ENCODE measurements at places on chromosomes 2 and 18.

DNA sequence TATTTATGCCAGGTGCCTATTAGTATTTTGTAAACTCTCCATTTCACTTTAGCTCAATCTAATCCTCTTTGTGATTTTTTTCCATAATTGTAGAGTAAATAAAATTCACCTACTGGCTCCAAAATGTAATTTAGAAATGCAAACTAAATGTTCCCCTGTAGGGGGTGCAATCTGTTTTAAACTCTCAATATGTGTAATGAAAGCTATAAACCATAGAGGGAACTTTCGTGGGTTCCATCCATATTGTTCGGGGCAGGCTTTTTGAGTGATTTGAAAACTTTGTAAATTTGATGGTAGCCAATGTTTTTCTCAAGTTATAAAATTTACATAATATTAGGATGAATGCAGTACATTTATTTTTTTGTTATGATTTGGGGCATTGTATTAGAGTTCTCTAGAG is 49.4 kb downstream of the TSPYL6 start:
- DNase-seq: no peak

- DNase-seq: no peak
Measured at GRCh38 chr2:42492691-42493467, 903 bp downstream of the KCNG3 start.

DNA sequence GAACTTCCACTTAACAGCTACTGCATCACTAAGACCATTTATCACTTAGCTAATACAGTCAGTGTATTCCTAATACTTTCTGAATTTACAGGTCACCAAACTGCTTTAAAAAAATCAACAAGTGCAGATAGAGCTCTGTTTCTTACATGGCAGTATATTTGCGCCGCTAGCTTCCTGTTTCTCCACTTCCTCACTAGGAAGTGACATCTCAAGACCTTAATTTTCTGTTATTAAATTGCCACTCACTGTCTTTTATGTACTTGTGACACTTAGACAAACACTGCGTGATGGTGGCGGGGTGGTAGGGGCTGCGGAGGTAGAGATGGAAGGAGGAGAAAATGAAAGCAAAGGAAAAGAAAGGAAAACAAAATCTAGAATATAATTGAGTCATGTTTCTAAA is 53.7 kb upstream of the CRIM1 start:
- no peak for DNase-seq

DNA sequence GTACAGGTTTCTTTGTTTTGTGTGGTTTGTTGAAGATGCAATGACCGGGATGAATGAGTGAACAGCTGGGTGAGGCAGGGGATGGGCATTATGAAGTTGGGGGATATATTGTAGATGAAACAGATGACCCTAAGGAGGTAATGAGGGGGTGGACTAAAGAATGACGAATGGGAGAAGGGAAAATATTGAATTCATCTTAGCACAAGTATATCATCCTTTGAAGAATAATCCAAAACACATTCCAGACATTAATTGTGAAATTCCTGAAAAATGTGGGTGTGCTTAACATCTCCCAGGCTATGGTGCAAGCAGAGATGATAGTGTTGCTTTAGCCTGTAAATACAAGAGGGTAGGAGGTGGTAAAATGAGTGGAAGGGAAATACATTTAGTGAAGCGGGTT is 5.8 kb downstream of the CRIM1 start:
- no peak for DNase-seq

DNA sequence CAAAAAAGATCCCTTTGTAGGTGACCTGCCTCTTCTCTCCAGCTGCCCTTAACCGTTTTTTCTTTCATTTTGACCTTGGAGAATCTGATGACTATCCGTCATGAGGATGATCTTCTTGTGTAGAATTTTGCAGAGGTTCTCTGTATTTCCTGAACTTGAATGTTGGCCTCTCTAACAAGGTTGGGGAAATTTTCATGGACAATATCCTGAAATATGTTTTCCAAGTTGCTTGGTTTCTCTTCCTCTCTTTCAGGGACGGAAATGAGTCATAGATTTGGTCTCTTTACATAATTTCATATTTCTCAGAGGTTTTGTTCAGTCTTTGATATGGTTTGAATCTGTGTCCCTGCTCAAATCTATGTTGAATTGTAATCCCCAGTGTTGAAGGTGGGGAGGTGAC is 34.0 kb downstream of the ZC3H8 start:
- DNase-seq: no peak

DNA sequence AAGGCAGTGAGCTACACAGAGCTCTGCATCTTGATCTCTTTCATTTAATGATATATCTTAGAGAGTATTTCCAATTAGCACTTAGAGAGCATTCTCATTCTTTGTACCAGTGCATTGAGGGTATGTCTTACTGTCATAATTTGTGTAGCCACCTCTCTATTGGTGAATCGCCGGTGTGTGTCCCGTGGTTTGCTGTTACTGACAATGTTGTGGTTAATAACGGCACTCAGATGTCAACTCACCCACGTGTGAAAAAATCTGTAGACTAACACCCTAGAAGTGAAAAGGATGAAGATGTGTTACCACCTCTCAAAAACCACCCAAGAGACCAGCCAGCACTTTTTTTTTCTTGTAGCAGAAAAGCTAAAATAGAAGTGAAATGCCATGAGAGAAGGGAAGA is 37.1 kb downstream of the TEX51 start:
- no peak for DNase-seq

- no peak for DNase-seq
Measured at GRCh38 chr2:120224735-120225548, 1.7 kb upstream of the TMEM185B start.

DNA sequence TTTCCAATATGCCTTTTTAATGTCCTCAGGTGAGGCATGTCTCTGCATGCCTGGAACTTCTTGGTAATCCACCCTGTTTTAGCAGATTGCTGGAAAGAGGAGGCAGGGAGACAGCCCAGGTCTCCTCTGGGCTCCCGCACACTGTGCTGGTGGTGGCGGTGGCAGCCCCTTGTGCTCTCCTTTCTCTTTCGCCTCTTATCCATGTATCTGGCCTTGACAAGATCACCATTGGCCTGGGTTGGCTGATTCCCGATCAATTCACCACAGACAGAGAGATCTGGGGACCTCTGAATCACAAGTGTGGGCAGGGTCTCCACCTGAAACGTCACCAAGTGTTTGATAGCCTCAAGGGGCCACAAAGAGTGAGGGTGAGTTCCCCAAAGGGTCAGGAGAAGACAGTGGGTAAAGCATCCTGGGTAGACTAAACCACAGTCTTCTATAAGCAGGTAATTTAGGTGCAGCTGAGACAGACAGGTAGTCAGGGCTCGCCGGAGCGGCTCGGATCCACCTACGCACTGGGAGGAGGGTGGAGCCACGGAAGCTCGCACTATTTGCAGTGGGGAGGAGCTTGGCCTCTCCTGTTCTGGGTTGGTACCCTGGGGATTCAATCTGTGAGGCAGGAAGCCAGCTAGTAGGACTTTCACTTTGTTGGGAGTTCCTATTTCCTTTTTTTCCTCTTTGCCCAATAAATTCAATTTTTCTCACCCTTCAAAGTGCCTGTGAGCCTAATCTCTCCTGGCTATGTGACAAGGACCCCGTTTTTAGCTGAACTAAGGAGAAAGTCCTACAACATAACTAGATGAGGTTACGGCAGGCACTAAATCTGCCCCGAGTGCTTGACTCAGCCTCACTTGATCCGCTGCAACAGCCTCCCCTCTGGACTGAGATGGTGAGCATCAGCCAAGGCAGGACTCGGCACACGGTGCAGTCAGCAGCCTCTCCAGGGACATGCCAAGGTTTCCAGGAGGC is 57.6 kb downstream of the SLC4A3 start:
- no peak for DNase-seq

GRCh38 chr2:172350839-172351479 is 76.4 kb upstream of the ITGA6 start:
- DNase-seq: no peak
